ENCODE measurements at places on chromosomes 11 and 22.

DNA sequence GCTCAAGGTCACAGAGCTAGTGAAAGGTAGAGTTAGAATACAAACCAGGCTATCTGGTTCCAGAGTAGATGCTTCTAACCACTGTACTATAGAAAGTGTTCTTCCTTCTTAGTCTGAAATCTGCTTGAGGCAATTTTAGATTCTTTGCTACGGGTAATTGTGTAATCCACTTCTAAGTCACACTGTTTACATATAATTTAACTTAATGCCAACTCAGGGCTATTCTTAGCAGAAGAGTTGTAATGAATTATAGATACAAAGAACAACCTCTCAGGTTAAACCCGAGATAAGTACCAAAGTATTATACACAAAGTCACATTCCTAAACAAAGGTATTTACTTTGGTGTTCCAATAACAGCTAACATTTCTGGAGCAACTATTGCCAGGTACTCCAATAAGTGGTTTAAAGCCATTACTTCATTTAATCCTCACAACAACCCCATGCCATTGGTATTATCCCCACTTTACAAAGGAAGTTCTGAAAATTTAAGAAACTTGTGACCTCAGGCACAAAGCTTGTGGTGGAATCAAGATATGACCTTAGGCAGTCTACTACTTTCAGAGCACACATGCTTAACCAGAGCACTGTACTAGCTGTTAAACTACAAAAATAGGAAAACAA is 31.1 kb upstream of the DDI1 start:
- DNase-seq, result no peak

GRCh38 chr22:28983190-28983589 is 78.4 kb downstream of the C22orf31 start:
- DNase-seq, result no peak

DNA sequence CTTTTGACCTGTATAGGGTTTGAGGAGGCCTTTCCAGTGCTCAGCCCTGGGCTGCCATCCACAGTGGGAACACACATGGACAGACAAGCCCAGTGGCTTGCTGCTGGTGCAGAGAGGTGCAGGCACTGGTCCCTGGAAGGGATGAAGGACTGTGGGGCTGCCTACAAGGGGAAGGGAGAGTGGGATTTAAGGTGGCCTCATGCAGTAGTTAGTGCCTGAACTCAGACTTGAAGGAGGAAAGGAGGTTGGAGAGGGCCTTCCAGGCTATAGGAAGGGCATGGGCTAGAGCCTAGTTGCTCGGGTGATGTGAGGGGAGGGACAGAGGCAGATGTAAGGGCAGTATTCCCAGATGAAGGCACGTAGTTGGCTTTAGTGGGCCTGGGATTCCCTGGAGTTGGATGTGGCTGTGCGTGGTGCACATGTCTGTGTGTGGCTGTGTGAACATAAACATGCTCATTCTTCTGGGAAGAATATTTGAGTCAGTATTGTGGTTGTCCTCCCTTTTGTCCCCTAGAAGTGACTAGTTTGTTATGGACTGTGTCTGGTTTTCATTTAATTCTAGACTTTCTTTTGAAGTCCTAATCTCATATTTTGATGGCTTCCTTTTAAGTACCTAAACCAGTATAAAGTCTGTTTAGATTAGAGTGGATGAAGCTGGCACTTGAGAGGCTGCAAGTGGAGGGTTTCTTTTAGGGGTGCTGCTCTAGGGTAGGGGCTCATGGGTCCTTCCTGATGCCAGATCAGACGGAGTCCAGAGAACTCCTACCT is 18.4 kb downstream of the YDJC start:
- no peak for DNase-seq

- no peak for DNase-seq
Measured at GRCh38 chr22:35891442-35891841, 137.2 kb downstream of the RBFOX2 start.

- DNase-seq, result peak; percentile 22
Measured at GRCh38 chr22:46738647-46739093, 618 bp upstream of the CERK start.

- DNase-seq, result no peak
Measured at GRCh38 chr22:49764127-49764581, 63.5 kb downstream of the BRD1 start.

DNA sequence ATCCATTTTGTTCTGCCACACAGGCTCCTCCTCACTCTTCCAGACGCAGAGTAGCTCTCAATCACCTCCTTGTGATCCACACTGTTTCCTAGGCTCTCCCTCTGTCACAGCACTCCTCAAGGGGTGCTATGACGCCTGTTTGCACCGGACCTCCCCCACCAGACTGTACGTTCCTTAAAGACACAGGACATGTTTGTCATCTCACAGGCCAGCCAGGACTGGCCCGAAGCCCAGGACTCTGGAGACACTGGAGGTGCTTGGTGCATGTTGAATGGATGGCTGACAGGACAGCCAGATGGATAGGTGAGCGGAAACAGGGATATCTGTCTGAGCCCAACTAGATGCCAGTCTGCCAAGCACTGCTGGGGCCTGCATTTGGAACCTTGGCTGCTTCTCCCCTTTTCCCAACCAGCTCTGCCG is 13.6 kb downstream of the PLA2G6 start:
- no peak for DNase-seq

DNA sequence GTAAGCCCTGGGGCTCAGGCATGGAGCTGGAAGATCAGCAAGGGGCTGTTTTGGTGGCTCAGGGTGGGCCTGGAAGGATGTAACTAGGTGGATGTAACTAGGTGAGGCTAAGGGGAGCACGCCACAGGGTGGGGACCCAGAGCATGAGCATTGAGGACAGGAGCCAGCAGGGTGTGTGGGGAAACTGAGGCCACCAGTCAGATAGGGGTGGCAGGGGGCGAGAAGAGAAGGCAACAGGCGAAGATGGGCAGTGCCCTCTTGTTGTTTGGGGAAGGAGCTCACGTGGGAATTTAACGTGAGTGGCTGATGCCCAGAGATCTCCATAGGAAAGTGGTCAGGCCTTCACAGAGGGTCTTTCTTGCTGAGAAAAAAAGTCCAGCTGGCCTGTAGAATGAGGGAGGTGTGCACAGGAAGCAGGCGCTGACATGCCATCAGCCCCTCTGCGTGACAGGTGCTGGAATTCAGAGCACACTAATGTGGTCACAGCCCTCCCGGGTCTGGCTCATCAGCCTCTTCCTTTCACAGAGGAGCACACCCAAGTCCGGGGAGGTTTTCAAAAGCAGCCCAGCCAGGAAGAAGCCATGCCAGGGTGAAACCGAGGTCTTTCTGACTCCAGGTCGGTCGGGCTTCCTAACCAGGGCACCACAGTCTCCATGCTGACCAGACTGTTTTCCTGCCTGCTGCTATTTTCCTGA is 54.6 kb upstream of the PAX6 start:
- no peak for DNase-seq

DNA sequence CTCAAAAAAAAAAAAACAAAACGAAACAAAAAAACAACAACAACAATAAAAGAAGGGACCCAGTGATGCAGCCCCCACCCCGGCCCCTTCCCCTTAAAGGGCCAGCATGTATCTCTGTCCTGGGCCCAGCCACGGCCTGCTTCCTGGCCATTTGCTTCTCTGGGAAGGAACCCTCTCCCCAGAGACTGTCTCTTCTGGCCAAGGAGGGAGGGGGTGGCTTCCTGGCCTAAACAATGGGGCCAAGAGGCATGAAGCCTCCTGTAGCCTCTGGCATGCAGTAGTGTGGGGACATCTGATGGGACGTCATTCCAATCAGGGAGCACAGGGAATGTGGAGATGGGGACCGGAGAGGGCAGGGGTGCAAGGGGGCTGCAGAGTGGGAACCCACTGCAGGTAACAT is 25.5 kb upstream of the PDGFB start:
- DNase-seq, result no peak
